ENCODE measurements at places on chromosomes 2 and 18.

GRCh38 chr18:80022613-80023012 is 11.6 kb upstream of the RBFA start:
- DNase-seq: peak; percentile 63

DNA sequence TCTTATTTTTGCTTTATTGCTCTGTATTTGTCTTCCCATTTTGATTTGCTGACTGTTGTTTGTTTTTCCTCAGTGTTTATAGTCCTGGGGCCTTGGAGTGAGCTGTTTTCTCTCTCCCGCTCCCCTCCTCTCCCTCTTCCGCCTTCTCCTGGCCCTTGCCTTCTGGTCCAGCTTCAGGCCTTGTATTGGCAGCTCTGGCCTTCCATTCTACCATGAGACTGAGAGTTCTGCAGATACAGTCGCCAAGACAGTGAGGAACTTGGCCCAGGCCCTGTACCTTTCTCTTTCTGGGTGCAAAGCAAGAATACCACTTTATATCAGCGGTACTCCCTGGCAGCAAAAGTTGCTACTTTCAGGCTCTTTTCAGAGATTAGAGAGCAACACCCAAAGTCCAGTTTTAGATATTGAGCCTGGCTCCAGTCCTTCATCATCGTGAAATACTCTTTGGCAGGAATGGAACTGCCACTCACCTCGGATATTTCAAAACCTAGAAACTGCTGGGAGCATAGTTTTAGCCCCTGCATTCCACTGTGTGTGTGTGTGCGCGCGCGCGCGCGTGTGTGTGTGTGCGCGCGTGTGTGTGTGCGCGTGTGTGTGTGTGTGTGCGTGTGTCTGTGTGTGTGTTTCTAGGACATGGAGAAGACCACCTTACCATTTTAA is 17.1 kb upstream of the L3MBTL4 start:
- no peak for DNase-seq

DNA sequence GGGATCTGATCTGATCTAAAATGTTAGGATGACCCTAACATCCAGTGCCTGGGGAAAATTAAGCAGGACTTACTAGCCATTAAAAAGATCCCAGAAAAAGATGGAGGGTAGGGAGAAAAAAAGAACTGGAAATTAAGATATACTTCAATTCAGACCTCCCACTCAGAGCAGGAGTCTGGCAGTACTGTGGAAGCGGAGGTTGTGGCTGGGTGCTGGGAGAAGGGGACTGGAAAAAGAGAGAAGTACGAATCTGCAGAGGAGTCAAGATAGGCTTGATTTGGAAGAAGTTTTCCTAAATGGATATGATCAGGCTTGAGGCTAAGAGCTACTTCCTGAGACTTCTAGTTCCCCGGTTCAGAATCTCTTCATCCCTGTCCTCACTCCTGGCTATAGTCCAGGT is 33.5 kb upstream of the IHH start:
- DNase-seq: no peak

DNA sequence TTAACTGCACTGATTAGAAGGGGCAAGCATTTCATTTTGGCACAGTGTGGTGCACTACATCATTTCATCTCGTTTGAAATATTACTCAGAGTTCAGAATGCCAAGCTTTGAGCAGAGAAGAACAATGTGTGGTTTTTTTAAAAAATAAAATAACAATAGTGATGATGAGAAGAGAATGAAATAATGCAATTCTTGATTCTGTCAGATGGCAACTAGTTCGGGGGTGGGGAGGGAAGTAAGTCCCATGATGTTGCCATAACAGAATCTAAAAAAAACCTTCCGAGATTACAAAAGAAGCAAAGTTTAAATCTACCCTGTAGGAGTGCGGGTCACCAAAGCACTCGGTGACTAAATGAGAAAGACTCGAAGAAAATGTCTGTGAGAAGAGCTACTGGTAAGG is 490.4 kb downstream of the NR4A2 start:
- DNase-seq: no peak

DNA sequence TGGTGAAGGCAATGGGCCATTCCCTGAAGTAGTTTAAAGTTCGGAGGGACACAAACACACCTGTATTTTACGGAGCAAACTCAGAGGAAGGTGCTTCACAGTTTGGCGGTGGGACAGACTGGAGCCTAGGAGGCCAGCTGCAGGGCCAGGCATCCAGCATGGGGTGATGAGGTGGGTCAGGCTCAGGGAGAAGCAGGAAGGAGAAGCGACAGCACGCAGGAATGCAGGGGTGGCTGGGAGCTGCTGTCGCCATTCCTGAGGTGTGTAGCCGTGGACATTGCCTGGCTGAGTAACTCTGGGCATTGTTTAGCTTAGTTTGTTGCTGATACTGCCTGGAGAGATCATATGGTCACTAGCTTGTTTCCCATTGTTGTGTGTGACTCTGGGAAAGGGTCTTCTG is 35.8 kb upstream of the METTL21A start:
- no peak for DNase-seq

DNA sequence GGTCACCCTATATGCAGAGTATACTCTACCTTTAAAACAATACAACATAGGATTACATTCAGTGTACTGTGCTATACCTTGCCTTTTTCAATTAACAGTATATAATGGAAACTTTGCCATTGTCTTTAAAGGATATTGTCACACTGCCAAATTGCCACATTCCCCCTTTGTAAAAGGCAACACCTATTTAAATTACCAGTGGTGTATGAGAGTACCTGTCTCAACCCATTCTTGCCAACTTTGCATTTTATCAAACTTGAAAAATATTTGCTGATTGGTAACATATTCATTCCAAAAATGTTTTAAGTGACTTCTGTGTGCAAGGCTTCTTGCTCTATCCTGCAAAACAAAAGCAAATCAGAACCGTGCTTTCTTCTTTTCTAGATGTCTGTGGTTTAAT is 92.9 kb downstream of the FMNL2 start:
- no peak for DNase-seq

GRCh38 chr2:105114551-105114950 is 76.7 kb downstream of the MRPS9 start:
- peak; percentile 85 for DNase-seq

DNA sequence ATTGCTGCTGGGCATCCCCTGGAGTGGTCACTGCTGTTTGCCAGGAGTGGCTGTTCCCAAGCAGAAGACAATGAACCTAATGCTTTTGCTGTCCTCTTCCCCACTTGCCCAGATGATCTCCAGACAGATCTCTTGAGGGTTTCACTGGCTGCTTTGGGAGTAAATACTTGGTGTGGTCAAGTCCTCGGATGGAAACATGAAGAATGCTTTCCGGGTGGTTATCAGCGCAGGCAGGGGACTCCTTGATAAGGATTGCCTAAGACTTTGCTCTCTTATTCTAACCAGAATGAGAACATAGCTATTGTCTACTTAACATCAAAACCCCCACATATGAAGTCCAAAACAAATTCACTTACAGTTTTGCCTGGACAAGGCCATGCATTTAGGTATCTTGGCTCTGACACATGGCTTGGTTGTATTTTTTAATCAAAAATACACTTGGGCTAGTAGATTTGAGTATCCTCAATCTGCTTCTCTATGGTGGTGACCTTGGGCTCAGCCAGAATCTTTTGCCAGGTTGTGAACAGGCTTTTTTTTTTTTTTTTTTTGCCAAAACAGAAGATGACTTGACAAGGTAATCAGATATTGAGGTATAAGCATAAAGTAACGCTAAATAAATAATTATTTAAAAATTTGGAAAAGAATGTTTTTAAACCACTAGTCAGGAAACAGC is 34.8 kb upstream of the MYO3B start:
- no peak for DNase-seq

DNA sequence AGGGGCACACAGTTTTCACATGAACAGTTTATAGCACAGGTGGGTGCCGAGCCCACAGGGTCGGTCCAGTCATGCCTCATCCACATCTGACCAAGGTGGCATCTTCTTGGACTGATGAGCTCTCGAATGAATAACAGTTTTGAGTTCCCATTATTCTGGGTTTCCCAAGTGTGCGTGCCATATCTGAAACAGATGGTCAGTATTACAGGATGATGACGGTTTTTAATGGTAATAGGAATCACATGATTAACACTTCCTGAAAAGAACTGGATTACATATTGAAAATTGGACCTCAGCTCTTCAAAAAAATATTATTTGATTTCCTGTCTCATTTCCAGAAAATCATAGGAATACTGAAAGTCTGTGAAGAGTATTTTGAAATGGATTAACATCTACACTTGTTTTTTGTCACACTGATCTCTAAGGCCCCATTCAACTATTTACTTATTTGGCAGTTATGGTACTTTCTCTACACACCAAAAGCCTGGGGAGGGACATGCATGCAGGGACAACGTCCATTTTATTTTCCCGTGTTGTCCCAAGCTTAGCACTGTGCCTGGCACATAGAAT is 22.2 kb upstream of the NAB1 start:
- peak; percentile 44 for DNase-seq

Data from eye (tissue), 1 donor.